ENCODE measurements at places on chromosomes 1 and 21.

DNA sequence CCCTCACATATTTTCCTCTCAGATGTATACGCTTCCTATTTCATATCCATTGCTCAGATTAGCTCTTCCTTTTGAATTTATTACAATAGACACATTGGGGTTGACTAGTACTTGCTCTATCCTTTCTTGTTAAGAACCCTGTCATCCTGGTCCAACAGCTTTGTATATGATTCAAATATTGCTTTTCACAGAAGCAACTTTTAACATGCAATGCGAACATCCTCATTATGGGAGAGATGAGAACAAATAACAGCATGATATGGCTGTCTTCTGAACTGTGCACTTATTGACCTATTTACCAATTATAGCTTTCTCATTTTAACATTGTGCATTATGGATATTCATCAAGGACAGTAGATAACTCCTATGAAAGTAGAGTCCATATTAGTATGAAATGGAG lies 510.8 kb downstream of the PTPRC start:
- no peak for DNase-seq

- no peak for DNase-seq
Observed at GRCh38 chr1:171397851-171398469, 84.0 kb downstream of the FMO4 start.

DNA sequence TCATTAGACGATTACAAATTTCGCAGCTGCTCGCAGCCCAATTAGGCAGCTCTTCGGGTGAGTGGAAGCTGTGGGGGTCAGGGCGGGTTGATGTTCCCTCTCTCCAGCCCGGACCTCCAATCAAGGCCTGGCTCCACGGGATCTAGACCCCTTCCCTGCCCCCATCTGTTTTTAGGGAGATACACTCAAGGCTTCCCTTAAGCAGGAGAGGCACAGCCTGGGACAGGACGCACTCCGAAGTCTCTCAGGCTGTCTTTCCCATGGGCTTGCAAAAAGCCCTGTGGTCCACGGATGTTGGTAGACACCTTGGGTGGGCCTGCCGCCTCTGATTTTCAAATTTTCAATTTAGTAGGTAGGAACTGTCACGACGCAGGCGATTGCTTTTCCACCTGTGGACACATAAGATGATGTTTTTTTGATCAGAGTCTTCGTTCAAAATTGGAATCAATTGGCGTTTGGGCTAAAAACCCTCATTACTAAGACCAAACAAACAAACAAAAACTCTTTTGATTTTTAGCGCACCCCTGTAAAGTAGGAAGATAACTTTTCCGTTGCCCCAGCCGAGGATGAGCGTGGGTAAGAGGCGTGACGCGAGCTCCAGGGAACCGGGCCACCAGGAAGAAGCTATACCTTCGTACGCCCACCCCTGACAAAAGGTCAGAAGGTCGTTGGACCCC lies 2.5 kb upstream of the LHX8 start:
- no peak for DNase-seq

DNA sequence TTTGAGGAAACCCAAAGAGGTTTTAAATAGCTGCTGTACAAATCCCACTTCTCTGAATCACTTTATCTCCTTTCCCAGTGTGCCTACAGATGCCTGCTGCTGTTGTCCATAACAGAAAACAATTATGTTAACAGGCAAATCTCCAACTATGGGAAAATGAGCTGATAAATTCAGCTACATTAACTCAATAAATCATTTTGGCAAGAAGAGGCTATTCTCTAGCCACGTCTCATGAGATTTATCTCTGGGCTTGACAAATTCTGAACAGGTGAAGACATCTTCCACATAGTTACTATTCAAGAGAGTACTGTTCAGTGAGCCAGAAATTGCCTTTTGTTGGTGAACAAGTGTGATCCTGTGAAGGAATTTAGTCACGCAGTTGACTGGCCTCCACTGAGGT lies 327.1 kb upstream of the FMN2 start:
- no peak for DNase-seq

DNA sequence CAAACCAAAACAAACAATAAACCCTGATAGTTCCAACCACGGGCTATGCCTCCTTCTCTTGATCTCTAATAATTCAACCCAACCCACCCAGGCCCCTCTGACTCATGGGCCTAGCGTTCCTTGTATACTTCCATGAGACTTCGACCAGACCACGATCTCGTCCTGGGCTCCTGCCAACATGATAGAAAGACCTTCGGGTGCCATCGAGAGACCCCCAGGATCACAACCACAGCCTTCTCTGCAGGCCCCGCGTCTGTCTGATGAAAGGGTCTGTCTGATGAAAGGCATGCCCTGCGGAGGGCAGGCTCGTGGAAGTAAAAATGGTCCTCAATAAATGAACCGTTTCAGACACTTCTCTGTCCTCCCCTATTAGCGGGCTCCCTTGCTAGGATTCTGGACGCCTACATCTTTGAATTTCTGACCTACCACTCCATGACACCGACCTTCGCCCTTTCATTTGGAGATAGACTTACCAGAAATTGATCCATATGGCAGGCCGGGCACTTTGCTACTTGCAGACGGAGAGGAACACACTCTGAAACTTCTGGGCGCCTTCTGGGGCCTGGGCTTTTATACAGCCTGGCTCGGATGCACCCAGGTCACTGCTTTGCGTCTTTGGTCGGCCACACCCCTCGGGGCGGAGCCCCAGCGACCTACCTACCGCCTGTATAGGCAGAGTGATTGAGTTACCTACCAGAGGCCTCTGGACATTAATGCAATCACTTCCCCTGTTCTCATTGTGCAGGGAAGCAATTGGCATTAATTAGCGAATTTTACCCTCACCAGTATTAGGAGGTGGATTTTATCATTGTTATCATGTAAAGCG lies 5.3 kb upstream of the KLF18 start:
- DNase-seq, result no peak

GRCh38 chr21:41152147-41152546 lies 15.8 kb upstream of the BACE2 start:
- DNase-seq, result no peak

- no peak for DNase-seq
Observed at GRCh38 chr1:21703318-21703963, 34.3 kb upstream of the RAP1GAP start.

DNA sequence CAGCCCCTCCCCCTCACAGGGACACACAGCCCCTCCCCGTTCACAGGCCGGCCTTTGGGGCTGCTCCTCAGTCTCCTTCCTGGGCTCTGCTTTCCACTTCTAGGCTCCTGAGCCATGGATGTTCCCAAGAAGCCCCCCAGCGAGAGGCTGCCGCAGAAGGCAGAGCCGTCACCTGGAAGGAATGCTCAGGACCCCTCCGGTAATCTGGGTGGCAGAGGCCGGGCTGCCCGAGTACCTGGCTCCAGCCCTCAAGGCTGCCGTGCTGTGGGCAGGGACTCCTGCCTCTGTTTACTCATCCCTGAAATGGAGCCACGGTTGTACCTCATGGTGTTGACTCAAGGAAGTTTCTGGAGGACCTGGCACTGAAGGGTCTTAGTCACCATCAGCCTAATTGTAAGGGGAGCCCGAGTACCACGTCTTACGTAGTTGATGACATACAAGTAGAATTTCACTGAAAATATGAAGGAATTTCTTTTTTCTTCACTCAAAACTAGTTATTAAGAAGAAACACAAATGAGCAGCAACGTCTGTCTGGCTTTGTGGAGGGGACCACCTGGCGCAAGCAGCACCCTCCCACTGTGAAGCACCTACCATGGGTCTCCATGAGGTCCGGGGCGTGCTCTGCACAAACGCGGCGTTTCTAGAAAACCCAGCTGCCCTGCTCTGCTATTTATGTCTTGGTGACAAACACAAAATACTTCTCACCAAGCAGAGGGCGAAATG lies 33.7 kb downstream of the PRDM15 start:
- no peak for DNase-seq

- DNase-seq, result no peak
Observed at GRCh38 chr1:118846443-118846842, 141.7 kb downstream of the TBX15 start.

DNA sequence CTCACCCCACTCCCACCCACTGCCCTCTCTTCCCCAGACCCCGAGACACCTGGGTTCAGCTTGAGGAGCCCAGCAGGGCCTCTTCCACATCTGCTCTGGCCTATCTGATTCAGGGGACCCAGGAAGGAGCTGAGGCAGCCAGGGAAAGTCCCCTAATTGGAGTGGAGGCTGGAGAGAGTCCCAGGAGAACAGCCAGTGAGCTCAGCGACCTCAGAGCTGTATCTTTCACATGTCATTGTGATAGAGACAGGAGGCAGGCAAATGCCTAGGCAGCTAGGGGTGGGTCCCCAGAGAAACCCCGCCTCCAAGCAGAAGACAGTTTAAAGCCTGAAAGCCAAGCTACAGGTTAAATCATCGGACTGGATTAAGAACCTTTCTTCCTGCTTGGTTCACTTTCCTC lies 122.7 kb downstream of the MATN1 start:
- DNase-seq, result no peak

- no peak for DNase-seq
Observed at GRCh38 chr1:26210147-26210870, 19.9 kb downstream of the CATSPER4 start.

- DNase-seq, result no peak
Observed at GRCh38 chr1:53402891-53403655, 56.1 kb upstream of the DMRTB1 start.

DNA sequence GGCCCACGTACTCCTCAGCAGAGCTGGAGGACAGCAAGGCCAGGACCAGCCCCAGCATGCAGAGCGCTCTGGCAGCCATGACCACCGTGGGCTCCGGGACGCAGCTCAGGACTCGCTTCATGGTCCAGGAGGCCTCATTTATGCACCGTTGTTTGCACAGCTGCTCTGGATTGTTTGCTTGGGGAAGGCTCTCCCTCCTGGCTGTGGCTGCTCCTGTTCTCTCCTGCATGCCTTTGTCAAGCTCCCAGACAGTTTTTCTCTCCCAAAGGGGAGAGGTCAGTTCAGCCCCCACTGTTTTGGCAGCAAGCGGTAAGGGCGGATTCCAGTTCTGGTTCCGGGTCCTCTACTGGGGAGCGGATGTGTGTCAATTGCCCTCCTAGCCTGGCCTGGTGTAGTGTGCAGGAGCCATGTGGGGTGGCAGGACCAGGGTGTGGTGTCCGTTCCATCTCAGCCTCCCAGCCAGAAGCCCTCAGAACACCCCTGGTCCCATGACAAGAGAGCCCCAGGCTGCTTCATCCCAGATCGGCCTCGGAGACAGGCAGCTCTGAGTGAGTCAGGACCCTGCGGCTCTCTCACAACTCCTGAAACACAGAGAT lies at the start of gene TFF3:
TFF3 (minus strand) TSS at position 114 of the 596 bp plus-strand sequence; CDS start at position 79, 35 bp downstream.
- DNase-seq, result no peak

DNA sequence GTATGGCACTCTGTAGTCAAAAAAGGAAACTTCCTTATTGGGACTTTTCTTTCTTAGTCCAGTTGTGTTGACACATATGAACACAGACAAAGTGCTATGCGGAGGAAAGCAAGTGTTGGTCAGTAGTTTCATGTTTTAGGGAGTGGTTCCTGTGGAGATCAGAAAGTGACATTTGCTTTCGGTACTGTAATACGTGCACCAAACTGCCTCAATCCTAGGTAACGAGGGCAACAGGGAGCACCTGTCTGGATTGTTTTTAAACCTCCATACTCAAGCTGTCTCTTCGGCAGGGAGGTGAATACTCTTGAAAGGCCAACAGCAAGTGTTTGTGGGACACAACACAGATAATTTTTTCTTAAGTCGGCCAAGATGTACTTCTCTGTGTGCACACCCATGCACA lies 9.1 kb downstream of the RHOU start:
- DNase-seq, result no peak

DNA sequence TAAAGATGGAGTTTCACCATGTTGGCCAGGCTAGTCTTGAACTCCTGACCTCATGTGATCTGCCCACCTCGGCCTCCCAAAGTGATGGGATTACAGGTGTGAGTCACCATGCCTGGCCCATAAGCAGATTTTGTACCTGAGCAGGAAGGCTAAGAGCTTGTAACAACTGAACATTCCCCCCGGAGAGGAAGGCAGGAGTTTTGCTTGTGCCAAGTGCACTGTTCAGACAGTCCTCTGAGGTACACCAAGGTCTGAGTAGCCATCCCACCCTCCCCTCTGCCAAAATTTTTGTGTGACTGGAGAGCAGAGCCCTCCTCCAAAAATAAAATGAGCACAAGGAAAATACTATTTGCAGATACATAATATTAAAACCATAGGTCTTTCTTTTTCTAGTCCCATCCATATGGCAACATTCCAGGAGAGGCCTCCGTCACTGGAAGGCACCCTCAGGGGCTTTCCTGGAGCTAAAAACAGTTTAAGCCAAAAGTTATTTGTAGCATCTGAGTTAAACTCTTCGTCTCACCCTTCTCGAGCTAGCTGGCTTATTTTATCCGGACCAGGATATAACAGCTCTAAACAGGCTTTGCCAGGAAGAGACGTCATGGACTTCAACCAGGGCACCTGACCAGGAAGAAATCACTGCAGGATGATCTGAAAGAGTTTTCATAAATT lies 27.2 kb downstream of the CAPN2 start:
- no peak for DNase-seq

Measured in GOT3 (cell line).